AG04450 (cell line): ENCODE measurements at places on chromosomes 5 and 9. TPM values are rescaled to one million over a fixed set of nuclear protein-coding genes. Genes with fewer than 3 reads are reported as not detected.

GRCh38 chr5:5323551-5323950 lies 98.9 kb upstream of the ICE1 start:
- no peak for DNase-seq

DNA sequence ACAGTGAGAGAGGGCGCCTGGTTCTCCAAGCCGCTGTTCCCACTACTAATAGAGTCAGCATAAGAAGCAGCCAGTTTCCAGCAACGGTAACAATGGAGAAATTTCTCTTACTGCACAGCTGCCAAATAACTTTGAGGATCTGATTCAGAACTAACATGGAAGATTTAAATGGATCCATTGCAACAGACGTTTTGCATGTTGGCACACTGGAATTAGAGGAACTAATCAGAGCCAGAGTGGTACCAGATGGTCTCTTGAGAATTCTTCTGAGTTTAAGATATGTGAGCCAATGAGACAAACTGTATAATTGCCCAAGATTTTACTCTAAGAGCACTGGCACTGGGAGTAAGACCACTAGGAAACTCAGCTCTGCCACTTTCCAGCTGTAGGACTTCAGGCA lies 186.5 kb downstream of the EFNA5 start:
- DNase-seq, result no peak

The ROPN1L gene
- 0.24 and 0.29 TPM in 2 replicates for polyA plus RNA-seq

DNA sequence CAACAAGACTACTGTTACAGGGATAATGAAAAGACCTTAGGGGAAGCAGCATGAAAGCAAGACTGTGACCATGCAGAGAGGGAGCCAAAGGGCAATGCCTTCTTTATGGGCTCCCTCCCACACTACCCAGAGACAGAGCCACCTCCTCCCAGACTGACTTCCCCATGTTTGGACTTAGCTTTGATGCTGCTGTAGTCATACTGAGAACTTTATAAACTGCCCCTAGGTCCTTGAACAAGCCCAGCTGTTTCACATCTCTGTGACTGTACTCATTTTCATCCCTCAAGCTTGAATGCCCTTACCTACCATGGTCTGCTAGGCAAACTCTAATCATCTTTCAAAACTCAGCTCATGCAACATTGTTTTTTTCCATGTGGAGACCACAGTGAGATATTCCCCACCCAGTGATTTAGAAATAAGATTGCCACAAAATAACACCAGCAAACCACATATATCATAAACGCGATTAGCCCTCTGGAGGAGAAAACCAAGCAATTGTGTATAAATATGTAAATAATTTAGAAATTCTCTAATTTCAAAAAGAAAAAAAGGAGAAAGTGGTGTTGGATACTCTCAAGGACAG lies 23.4 kb upstream of the FAM169A start:
- no peak for DNase-seq

The PCDHB9 gene
- 0.22 and 0.45 TPM in 2 replicates for polyA plus RNA-seq

GRCh38 chr9:108963459-108964143 lies 29.4 kb downstream of the ABITRAM start:
- no peak for DNase-seq

DNA sequence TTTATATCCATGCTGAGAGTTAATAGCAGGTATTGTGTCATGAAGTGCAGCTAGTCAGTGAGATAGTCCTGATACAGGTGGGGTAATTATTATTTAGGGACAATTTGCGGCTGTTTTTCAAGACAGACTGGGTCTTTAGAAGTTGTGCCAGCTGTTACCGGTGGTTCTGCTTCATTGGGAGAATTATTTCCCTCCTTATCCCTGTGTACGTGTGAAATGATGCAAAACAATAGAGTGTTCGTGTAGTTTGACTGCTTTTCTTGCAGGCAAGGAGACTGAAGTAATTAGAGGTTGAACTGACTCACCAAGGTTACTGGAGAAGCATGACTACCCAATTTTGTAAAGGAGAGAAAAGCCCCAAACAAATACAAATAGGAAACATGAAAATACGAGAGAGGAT lies 101.7 kb downstream of the ARRDC3 start:
- no peak for DNase-seq

GRCh38 chr5:71883742-71884103 lies 164.6 kb downstream of the CARTPT start:
- no peak for DNase-seq

GRCh38 chr9:133991214-133991921 lies 756 bp downstream of the VAV2 start:
- DNase-seq, result no peak

DNA sequence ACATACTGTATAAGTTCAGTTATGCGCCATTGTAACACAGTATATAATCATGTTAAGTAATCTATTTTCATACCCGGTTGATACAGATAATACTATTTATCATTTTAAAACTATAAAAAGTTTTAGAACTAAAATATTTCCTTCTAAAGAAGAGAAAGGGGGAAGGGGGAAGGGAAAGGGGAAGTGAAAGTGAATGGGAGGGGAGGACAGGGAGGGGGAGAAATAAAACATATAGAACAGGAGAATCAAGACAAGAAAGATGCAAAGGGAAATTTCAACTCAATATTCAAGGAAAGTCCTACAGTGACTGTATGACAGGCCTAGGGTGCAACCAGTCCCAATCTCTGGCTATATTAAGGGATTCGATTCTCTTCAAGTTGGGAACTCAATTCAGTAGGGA lies 1278.8 kb downstream of the MAT2B start:
- DNase-seq, result no peak

- DNase-seq, result no peak
Observed at GRCh38 chr9:137788561-137789294, 88.9 kb upstream of the CACNA1B start.

DNA sequence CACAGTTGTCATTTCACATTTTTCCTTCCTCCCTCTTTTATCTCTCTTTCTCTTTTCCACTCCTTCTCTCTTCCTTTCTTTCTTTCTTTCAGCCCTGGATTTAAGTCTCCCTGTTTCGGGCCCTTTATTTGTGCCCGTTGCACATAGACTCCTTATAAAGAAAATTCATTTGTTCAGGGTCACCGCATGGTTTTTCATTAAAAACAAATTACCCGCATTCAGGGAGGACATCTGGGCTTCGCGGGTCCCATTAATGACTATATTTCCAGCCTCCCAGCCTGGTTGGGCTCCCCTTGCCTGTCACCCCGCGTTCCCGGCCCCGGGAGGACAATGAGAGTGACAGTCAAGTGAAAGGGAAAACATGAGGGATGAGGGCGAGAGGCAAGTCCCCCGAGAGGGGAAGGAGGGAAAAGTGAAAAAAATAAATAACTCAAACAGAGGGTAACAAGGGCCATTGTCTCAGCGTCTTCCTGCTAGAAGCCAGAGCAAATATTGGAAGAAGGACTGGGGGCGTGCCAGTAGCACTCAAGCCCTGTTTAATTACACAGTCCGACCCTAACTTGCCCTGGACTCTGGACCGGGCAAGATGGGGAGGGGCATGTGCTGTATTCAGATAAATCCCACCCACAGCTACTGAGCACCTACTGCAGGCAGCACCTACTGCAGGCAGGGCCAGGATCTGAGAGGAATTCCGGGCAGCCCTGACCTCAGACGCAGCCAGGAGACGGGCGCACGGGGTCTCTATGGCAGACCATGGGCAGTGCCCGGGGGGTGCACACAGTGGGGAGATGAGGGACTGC lies 166.2 kb downstream of the PAX5 start:
- DNase-seq, result no peak

GRCh38 chr5:72470826-72471225 lies 36.4 kb downstream of the ZNF366 start:
- DNase-seq, result no peak

GRCh38 chr5:66358741-66359140 lies 214.6 kb downstream of the SREK1 start:
- DNase-seq, result no peak

DNA sequence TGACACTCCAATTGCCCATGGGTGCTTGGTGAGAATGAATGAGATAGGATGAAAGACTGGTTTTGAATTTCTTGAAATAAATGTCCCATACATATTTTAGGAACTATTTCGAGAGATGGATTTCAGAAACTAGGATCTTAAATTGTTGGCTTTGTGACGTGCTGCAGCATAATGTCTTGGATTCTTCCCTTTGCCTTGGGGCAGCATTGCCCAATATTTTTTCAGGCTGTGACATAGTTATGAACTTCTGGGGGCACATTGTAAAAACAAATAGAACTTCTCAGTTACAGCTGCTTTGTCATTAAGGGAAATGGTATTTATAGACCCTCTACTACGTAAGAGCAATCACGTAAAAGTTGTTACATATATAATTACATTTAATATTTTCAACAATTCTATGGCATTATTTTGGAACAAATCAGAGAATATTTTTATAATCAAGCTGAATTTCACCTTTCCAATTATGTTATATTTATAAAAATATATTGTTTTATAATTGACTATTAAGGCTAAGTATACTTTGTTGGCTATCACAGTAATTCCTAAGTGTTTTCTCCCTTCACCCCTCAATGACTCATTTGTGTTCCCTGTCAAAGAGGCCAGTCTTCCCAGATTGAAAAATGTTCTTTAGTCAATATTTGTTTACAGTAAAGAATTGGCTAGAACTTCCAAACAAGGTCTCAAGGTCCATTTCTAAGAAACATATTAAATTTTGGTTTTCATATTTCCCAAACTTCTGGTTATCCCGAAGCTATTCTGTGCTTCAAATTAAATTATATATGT lies 1388.3 kb upstream of the ACO1 start:
- no peak for DNase-seq

DNA sequence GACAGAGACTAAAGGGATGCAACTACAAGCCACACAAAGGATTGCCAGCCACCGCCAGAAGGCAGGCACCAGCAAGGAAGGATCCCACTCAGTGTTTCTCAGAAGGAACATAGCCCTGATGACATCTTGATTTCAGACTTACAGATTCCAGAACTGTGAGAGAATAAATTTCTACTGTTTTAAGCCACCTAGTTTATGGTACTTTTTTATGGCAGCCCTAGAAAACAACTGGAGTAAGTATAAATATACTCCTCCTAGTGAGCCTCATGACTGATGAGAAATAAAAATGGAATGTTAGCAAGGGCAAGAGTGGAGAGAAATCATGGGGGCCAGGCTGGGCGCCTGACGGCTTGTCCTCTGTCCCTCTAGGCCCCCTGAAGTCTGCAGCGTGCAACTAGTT lies 307.3 kb downstream of the PIK3R1 start:
- DNase-seq, result no peak

GRCh38 chr5:37208883-37209797 lies 40.0 kb downstream of the CPLANE1 start:
- no peak for DNase-seq

GRCh38 chr9:128310461-128310860 lies 11.8 kb downstream of the TRUB2 start:
- DNase-seq, result no peak

The FBXO38 gene
- polyA plus RNA-seq, result 40.9 and 42.5 TPM in 2 replicates

GRCh38 chr9:32426278-32426939 lies 42.0 kb downstream of the ACO1 start:
- DNase-seq, result peak; percentile 95

DNA sequence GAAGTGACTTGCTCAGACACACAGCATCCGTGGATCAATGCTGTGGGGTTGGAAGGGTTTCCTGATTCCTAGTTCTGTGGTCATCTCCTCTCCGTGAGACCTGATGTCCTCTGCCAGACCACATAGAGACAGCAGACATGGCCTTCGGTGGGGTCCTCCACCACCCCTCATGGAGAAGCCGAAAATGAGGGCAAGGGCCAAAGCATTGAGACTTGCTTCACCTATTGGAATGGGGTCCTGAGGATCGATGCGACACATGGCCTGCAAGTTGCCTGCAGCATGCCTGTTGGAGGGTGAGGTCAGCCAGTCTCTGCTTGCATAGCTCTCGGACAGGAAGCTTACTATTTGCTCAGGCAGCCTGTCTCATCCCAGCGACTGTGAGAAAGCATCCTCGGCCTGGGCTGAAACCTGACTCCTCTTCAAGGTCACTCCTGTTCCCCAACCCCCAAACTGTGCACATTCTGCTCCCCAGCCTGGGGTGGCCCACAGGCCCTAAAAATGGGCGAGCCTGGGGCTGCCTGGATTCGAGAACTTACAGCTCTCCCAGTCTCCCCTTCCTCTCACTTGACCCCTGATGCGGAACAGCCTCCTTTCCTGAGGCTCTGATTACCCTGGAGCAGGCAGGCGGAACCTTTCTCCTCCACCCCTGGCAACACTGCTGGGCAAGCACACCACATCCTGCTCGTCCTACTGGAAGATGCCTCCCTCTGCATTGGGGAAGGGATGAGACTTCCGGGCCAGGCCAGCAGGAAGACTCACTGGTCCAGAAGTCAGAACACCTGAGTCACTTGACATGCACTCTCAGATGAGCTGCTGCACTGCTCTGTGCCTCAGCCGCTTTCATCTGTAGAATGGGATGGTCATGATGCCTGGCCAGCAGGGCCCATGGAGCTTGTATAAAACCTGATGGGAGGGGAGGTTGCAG lies 186.9 kb downstream of the RGS3 start:
- no peak for DNase-seq

GRCh38 chr9:35646153-35646532 lies 4.6 kb downstream of the SIT1 start:
- DNase-seq, result no peak

DNA sequence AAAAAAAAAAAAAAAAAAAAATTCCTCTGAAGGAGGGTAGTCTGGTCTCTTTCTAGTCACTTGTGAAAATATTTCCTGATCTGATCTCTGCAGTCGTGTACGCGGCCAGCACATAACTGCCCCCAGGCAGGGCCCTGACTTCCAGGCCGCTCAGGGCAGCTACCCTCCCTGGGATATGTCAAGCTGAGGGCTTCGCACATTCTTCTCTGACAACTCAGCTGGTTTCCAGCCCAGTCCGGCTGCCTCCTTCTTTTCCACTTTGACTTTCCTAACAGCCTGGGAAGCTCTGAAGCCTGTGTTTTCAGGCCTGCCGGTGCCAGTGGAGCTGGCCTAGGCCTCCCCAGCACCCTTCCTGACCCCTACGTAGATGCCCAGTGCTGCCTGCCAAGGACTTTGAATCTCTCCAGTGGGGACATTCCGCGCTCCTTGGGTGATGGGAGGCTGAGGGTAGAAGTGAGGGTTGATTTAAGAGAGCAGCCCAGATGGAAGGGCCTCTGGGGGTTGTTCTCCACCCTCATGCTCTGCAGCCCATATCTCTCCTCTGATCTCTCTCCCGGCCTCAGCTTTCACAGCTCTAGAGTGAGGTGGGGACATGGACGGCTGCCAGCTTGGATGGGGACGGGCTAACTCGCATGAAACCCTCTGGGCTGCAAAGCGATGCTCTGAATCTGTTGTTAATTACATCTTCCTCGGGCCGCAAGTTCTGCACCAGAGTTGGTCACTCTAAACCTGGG lies 20.7 kb downstream of the COL5A1 start:
- DNase-seq, result peak; percentile 56

GRCh38 chr5:135576075-135576599 lies 2.7 kb downstream of the CXCL14 start:
- no peak for DNase-seq

- no peak for DNase-seq
Observed at GRCh38 chr5:68519143-68519542, 303.6 kb downstream of the PIK3R1 start.
